ENCODE measurements at places on chromosomes 1 and 21.

GRCh38 chr1:164780111-164780812, 221.3 kb downstream of the PBX1 start:
- DNase-seq: no peak

GRCh38 chr1:27365372-27366112, 1.2 kb downstream of the MAP3K6 start:
- DNase-seq: peak; percentile 83

DNA sequence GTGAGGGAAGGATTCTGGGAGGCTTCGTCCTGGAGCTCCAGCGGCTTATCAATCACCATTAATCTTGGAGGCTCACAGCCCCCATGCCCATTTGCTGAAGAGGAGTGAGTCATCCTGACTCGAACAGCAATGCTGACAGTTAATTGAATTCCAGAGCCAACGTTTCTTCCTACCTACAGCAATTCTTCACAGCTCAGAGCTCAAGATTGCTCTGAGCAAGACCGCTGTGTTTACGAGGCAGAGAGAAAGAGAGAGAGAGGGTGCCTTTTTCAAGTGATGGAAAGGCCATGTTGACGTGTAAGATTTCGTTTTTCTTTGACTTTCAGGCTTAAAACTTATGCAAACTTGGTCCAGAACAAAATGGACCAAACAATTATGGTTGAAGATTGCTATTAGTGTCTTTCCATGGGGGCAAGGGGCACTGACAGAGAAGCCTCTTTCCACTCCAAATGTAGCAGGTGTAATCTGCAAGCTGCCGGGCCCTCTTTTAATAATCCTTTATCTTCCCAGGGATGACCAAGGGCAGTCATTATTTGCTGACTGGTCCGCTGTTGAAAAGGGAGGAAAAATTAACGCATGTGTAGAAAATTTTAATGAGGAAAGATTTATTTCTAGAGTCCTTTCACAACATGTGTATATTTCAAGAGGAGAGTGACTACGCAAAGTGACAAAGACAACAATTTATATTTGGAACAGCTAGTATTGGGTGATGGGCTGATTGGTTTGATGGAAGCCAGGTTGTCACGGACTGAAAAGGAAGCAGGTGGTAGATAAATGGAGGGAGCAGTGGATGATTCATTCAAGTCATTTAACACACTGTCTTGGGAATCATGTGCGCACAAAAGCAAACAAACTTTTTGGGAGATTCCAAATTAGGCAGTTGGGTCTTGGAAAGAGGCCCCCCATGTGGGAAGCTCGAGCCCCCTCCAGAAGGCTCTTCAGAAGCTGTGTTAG, 136.1 kb upstream of the IRF2BP2 start:
- DNase-seq: no peak

- DNase-seq: no peak
Observed at GRCh38 chr1:85214654-85215053, 13.8 kb upstream of the SYDE2 start.

DNA sequence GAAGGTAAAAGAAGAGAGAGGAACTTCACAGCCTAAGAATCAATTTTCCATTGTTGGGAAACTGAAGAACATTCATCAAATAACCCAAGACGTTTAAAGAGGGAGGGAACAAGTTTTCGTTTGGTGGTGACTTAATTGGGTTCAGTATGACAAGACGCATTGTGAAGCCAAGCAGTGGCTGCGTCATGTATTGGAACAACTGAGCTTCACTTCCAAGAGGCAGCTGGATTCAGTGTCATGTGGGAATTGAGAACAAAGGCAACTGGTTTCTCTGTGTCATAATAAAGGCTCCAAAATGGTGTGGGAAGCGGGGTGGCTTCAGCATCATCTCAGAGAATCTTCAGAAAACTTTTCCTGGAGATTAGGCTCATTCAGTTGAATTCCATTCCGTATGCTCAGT, 29.8 kb upstream of the RC3H1 start:
- DNase-seq: no peak

GRCh38 chr1:10522322-10522860, 47.6 kb downstream of the PEX14 start:
- no peak for DNase-seq

GRCh38 chr1:46367072-46367471, 26.5 kb downstream of the NSUN4 start:
- DNase-seq: no peak

- DNase-seq: no peak
Observed at GRCh38 chr1:93255222-93256079, 74.9 kb downstream of the CCDC18 start.

DNA sequence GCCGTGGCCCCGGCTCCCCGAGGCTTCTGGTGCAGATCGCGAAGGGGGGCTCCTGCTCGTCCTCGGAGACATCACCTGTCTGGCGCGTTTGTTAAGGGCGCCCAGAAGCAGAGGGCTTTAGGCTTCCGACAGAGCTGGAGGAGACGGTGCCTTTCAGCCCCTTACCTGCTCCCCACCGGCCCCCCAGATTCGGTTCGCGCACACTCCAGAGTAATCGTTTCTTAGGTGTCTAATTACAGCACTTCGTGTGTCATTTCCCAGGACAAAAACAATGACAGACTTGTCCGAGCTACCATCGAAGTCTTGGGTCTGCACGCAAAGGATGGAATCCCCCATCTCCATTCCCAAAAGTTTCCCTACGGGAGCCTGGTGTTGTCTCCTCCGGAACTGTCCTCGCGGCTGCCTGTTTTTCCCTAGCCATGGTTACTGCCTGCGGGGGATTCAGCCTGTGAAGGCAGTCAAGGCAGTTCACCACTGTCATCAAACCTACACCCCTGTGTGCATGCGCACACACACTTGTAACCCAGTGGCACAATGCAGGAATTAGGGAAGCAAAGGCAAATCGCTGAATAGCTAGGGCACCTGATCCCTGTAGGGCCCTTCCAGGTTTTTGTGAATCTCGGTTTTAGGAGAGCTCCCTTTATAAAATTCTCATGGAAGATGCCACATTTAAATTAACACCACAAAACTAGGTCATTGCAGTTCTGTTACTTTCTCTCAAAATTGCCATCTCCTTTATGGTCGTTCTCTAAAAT, 738 bp upstream of the CDC42BPA start:
- no peak for DNase-seq

DNA sequence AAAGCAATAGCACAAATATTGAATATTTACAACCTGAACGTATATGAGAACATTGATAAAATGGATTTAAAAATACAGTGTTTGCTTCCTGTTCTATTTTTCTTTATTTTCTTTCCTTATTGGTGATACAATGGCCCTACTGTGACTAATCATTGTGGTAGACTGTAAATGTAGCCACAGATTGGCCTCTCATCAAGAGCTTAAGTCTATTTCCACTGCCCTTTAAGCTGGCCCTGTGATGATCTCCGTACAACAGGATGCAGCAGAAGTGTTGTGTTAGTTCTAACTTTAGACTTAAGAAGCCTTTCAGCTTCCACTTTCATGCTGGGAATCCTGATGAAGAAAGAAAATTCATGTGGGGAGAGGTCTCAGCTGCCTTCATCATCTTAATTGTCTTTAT, 285.6 kb upstream of the B3GALT2 start:
- no peak for DNase-seq

GRCh38 chr1:26102119-26102518, 9.5 kb upstream of the PDIK1L start:
- DNase-seq: no peak

- DNase-seq: no peak
Observed at GRCh38 chr1:74652711-74653139, 20.9 kb downstream of the ERICH3 start.

- DNase-seq: no peak
Observed at GRCh38 chr1:110591956-110592355, 14.2 kb downstream of the KCNA2 start.

DNA sequence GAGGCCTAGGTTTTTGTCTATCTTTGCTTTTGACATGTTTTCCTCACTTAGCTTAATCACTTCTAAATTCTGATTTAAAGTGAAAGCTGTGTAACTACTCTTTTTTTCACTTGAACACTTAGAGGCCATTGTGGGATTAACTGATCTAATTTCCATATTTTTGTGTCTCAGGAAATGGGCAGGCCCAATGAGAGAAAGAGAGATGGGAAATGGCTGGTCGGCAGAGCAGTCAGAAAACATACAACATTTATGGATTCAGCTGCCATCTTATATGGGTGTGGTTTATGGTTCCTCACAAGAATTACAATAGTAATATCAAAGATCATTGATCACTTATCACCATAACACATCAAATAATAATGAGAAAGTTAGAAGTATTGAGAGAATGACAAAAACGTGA, 320.8 kb downstream of the PTPRC start:
- no peak for DNase-seq

All from activated naive CD8-positive, alpha-beta T cell treated with anti-CD3 and anti-CD28 coated beads, Interleukin-2, amount 50 U/mL, for 24 hours (primary cell).